Central memory CD4-positive, alpha-beta T cell (primary cell): ENCODE measurements at places on chromosomes 2 and 18.
A peak's percentile ranks its signal among the peaks of the same experiment; 100 is the strongest.

DNA sequence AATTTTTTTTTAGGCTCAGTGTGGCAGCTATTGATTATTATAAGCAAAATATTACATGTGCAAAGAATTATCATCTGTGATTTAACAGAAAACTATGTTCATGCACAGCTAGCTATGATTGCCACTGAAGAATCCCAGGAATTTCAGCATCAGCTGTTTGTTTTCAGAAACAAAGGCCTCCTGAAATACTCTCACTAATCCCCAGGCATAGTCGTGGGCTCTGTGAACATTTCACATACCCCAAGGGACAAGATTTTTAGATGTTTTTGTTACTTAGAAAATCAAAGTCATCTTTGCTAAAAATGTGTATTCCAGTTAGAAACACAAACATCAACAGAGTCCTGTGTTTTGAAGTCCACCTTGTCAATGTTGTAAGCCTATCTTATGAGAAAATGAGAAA lies 156.1 kb downstream of the MYO1B start:
- DNase-seq = no peak

GRCh38 chr2:213177679-213178078 lies 26.3 kb upstream of the IKZF2 start:
- DNase-seq = no peak

GRCh38 chr2:28600181-28600580 lies 104.3 kb downstream of the PLB1 start:
- DNase-seq = no peak

GRCh38 chr2:110805894-110806452 lies 73.6 kb downstream of the ACOXL start:
- no peak for DNase-seq

GRCh38 chr18:74367905-74368304 lies 52.3 kb downstream of the C18orf63 start:
- no peak for DNase-seq

DNA sequence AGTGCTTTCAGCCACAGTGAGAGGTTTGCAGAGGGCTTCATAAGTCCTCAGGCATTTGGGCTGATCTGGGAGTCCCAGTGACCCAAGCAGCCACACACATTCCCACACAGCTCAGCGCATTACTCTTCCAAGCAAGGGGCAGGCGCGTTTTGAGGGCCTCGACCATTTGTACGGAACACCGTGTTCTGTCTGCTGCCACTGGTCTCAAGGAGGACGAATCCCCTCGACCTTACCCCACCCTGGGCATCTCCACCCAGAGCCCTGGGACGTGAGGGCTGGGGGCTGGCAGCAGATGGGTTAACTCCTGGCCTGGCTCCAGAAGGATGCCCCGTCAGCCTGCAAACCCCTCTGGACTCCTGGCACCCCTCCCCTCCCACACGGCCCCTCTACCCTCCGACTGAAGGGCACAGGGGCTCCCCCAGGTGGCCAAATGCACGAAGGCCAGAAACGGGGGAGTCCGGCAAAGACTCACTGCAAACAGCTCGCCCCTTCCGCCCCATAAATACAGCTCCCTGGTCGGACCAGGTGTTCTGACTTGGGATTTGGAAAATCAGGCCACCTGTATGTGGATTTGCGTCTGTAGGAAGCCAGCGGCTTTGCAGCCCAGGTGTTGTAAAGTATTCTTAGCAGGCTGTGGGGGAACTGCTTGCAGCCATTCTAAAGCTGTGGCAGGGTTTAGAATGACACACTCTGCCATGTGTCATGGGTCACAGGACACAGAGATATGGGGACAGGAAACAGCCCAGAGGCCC lies 33.6 kb upstream of the PTMA start:
- DNase-seq = peak; percentile 27

GRCh38 chr18:51266773-51267172 lies 69.3 kb upstream of the MEX3C start:
- DNase-seq = no peak

DNA sequence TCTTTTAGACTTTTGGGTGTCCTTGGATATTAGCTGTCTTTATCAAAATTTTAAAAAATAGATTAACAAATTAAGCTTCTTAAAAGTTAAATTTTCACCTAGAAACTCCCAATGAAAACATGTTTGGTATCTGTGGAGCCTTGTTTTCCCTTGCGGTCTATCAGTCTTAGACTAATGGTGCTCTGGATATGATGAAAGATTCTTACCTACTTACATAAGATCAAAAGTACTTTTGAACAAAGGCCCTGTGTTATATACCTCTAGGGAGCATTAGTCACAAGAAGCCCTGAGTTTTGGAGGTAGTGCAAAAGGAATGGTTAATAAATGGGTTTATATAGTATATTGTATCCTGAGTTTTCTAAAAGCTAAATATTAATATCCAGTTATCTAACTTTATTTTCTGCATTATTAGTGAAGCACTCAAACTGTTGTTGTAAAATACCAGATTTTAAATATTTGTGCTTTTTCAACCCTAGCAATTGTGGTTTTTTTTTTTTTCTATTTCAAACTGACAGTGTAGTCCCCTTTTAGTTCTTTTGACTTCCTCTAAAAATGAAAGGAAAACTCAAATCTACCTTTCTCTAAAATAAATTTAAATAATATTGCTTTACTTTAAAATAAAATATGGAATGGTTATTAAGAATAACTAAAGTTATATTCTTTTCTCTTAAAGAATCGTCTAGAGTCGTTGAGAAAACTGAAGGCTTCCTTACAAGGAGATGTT lies 18.1 kb downstream of the NDC80 start:
- DNase-seq = peak; percentile 18

- no peak for DNase-seq
Observed at GRCh38 chr2:145739681-145740080, 1219.8 kb upstream of the ZEB2 start.

- no peak for DNase-seq
Observed at GRCh38 chr2:210961249-210961648, 404.9 kb downstream of the CPS1 start.

GRCh38 chr2:199228887-199229819 lies 228.6 kb downstream of the SATB2 start:
- no peak for DNase-seq

DNA sequence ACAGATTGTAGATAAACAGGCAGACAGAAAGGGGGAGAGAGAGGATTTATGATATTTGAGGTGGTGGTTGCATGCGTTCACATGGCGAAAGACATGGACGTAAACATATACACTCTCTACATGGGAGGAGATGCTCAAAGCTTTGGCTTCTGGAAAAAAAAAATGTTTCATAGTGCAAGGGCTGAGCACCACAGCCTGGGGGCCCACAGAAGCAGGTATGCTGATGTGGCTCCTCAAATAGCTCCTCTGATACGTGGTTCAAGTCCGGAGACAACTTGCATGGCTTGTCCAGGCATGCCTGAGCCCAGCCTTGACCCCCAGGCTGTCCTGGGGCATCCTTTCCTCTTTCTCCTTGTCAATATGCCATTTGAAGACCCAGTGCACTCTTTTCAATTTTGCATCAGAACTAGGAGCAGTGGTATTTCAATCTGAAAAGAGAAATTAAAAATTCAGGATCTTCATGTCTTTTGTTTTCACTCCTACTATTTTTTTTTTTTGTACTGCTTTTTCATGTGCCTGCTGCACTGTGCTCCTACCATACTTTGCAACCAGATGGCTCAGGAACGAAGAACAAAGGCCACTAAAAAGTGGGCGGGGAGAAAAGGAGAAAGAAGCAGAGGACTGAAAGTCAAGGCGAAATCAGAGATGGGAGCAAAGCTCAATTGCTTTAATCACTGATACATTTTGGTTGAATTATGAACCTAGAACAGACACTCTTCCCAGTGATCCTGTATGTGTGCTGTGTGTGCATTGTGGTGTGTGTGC lies 495.7 kb upstream of the TCF4 start:
- no peak for DNase-seq

DNA sequence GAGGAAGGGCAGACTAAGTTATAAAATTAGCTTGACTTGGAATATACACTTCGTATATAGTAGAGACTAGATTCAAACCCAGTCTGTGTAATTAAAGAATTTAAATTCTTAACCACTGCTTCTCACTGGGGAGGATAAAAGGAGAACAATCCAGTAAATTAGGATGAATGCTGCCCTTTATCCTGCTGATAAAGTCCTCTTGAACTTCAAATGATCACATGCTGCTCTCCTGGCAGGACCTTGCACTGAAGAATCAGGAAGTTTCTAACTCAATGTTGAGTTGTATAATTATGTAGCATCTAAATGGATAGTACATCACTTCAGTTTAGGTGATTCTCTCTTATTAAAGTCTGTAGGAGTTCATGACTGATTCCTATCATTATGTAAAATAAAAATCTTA lies 1179.7 kb downstream of the DSC3 start:
- DNase-seq = no peak

GRCh38 chr18:52333860-52334259 lies 6.1 kb upstream of the DCC start:
- no peak for DNase-seq

- no peak for DNase-seq
Observed at GRCh38 chr2:106552921-106553320, 65.8 kb downstream of the CD8B2 start.

GRCh38 chr2:228590681-228591080 lies 409.2 kb upstream of the SPHKAP start:
- DNase-seq = no peak

- DNase-seq = no peak
Observed at GRCh38 chr2:148578493-148578884, 66.1 kb upstream of the EPC2 start.

- no peak for DNase-seq
Observed at GRCh38 chr18:11425211-11425610, 184.2 kb upstream of the SLC35G4 start.

GRCh38 chr2:43708178-43708577 lies 31.9 kb upstream of the C1GALT1C1L start:
- no peak for DNase-seq

DNA sequence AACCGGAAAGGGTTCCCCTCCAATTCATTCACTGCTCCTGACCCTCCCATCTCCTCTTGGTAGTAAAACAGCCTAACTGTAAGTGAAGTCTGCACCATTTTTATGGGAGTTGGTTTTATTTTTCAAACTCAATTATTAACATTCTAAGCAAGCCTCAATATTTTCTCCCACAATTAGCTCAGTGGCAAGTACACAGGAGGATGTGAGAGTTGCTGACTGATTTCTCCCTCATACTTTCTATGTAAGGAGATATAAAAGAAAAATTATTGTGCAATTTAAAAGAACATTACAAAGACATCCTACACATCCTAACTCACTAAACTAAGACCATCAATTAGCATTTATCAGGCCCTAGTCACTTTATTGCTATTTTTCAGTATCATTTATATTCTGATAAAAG lies 73.9 kb downstream of the PIAS2 start:
- no peak for DNase-seq

- no peak for DNase-seq
Observed at GRCh38 chr2:152646775-152647174, 70.5 kb downstream of the PRPF40A start.

GRCh38 chr2:215439404-215439803 lies 3.5 kb upstream of the FN1 start:
- DNase-seq = no peak

DNA sequence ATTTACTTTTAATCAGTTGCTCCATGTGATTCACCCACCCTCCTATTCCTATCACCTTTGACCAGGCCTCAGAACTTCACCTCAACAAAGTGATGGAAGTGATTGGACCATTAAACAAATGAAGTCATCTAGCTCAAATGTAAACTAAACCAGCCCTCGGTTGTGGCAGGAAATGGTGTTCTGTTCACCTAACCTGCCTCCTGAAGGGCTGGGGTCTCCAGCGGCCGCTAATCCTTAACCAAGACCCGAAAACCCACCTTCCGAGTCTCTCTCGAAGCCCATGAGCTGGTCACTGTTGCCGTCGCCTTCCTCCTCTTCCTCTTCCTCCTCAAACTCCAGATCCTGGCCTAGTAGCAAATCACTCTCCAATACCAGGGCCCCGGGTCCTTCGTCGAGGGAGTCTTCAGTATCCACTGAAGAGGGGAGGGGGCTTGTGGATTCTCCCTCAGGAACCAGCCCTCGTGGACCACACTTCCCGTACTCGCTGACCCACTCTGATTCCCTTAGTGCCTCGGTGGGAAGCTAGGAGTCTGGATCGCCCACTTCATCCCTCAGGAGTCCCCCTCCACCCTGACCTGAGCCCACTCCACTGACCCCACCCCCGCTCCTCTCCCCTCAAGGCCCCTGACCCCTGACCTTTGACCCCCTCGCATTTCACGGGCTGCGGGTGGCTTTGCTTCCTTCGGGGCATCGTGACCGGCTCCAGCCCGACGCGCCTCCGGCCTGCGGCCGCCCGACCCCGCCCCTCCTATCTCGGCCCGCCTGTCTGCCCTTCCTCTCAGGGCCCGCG lies 503 bp downstream of the ZNF513 start:
- DNase-seq = peak; percentile 24

DNA sequence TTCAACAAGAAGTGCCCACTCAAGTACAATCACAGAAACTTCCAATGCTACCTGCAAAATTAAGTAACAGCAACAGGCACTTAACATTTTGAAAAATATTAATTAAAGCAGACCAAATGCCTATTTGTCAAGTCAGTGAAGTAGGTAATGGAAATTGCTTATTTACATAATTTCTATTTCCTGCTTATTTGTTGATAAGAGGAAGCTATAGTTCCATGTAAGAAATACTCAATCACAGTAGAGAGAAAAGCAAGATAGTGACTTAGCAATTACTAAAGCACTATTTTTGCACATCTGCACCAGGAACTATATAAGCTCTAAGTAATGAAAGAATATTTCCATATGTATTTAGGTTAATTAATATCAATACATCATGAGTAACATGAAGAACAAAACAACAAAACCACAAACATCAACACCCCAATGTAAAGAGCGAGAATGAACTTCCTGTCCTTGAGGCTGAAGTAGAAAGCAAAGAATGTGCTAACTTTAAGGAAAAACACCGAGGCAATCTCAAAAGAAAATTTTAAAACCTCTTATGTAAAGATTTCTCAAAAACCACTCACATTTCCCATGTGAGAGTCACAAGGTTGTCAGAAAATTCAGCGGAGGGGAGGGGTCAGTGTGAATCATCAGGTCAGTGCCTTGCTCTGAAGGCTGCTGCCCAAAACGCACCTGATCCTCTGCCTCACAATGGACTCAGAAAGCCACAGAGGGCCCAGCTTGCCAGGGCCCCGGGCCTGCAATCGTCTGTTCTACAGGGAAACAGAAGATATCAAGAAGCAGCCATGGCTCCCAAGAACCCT lies 12.5 kb downstream of the NPC1 start:
- DNase-seq = peak; percentile 48

DNA sequence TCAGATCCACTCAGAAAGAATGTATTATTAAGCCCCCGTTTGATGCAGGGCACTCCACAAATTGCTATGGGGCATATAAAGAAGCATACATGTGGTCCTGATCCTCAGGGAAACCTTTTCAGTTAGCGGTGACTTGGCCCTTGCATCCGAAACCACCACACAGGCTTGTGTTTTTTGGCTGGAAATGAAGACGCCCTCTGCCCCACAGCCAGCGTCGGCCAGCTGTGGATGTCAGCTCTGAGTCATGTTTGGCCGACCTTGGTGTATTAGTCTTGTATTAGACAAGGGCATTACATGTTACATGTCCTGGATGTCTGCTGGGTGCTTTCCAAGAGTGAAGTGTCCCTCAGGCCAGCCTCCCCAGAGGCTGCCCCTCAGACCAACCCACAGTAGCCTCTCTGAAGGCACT lies 107.6 kb upstream of the MAP3K20 start:
- no peak for DNase-seq

- DNase-seq = no peak
Observed at GRCh38 chr2:108919571-108920373, 69.2 kb downstream of the EDAR start.

- DNase-seq = no peak
Observed at GRCh38 chr2:152466980-152467676, 132.2 kb downstream of the FMNL2 start.

GRCh38 chr2:138071720-138072719 lies 107.7 kb downstream of the HNMT start:
- no peak for DNase-seq

GRCh38 chr2:134575888-134576287 lies 142.9 kb downstream of the TMEM163 start:
- DNase-seq = no peak
